ENCODE measurements at places on chromosomes 13 and 19.

DNA sequence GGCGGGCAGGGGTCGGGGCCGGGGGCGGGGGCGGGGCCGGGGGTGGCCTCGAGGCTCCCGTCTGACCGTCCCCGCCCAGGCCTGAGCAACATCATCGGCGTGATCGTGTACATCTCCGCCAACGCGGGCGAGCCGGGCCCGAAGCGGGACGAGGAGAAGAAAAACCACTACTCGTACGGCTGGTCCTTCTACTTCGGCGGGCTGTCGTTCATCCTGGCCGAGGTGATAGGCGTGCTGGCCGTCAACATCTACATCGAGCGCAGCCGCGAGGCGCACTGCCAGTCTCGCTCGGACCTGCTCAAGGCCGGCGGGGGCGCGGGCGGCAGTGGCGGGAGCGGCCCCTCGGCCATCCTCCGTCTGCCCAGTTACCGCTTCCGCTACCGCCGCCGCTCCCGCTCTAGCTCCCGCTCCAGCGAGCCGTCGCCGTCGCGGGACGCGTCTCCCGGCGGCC, 9.4 kb upstream of the CACNG6 start:
- no peak for DNase-seq

DNA sequence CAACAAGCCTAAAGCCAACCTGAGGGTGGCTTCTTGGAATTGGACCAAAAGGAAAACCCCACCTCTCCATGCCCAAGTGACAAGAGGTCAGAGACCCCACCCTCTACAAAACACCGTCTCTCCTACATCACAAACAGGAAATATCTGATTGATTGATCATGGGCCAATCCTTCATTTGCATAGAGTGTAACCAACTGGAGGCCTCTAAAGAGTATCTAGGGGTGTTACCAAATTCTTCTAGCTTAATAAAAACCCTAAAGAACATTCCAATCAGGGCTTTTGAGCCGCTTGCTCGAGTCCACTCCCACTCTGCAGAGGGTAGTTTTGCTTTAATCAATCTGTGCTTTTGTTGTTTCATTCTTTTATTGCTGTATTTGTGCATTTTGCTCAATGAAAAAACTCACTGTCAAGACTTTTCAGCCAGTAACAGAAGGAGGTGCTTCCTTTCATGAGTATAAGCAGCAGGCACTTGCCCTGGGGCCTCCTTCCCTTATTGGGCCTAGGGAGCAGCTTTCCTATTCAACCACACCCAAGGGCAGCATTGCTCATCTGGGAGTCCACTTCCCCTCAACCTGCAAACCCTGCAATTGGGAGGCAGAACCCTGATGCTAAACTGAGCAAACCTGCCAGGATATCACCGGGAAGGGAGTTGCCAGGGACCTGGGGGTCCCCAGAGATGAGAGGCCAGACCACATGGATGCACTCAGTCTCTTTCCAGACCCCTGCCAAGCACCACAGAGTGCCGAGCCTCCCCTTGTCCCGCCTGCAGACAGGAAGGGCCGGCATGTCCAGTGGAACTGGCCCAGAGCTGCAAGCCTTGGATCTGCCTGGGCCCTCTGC, 154.3 kb upstream of the VSTM2B start:
- no peak for DNase-seq

- DNase-seq = no peak
Measured at GRCh38 chr19:38253788-38254187, 2.4 kb downstream of the PPP1R14A start.

DNA sequence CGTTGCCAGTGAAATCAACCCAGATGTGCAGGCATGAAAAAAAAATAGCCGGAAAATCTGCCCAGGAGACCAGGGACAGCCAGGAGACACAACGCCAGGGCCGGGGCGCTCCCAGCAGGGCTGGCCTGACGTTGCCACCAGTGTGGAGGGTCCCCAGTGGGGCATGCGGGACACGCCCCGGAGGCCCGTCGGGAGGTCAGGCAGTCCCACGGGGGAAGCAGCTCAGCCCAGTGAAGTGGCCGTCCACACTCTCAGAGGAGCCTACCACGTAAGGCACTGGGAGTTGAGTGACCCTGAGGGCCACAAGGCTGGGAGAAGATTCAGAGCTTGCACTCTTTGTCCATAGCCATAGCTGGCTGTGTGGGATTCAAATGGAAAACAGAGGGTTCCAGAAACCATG, 53.2 kb upstream of the GAS6 start:
- DNase-seq = no peak

DNA sequence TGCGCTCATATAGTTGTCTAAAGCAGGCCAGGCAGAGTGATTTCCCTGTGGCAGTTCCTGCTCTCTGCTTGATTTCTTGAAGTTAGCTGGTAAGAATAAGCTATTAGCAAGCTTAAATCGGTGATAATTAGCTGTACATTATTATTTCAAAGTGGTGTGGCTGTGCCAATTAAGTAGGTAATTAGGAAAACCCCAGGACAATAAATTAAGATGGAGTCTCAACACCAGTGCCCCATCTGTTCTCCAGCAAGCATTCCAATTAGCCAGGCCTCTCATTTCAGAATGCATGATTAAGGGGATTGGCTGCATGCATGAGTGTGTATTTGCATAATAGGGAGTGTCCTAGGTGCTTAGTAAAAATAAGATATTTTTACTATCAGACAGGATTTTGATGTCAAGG, 342.3 kb downstream of the GPC5 start:
- DNase-seq = no peak

DNA sequence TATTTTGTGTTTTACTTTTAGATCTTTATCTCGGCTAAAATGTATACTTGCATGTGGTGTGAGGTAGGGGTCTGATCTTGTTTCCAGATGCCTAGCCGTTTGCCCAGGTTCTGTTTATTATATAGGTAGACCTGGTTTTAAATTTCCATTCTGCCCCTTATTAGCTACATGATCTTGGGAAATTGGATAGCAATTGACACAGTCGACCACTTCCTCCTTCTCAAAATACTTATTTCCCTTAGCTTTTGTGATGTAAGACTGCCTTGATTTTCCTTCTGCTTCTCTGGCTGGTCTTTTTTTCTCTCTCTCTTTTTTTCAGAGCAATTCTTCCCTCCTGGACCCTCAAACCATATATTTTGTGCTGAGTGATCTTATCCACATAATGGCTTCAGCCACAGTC, 3.0 kb upstream of the PGLYRP1 start:
- DNase-seq = no peak

GRCh38 chr13:50127726-50128291, 112.6 kb downstream of the KCNRG start:
- no peak for DNase-seq

DNA sequence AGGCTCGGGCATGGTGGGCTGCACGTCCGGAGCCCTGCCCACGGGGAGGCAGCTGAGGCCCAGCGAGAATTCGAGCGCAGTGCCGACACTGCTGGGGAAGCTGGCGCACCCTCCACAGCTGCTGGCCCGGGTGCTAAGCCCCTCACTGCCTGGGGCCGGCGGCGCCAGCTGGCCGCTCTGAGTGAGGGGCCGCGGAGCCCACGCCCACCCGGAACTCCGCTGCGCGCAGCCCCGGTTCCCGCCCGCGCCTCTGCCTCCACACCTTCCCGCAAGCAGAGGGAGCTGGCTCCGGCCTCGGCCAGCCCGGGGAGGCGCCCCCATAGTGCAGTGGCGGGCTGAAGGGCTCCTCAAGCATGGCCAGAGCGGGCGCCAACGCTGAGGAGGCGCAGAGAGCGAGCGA, 2080.4 kb downstream of the PCDH9 start:
- no peak for DNase-seq

DNA sequence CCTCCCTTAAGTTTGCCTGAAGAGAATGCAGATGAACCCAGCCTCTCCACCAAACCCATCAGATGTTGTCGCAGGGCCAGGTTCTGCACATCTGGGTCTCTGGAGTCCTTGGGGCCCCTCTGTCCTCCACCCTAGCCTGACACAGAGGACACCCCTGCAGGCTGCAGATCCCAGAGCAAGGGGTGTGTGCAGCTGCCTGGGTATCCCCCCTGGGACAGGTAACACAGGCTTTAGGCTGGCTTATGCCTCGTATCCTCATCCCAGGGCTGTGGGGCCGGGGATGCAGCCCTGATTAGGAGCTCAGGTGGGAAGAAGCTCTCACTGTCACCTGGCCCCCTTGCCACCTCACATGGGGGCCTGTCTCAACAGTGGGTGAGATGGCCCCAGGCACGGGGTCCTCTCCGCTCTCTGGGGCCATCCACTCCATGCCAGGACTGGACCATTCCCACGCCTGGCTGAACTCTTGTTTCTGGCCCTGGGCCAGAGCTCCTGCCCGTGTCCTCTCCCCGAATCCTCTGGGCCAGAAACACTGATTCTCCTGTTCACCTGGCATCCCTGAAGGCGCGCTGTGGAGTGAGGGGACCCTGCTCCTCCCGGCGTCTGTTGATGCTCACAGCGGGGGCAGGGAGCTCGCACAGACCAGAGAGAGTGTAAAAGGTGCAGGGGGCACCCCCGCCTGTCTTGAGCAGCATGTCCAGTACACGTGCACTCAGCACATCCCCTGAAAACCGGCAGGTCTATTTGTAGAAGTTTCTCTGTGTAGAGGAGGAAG, 38.7 kb upstream of the TPM4 start:
- DNase-seq = no peak

GRCh38 chr13:113305208-113305607, 8.2 kb downstream of the LAMP1 start:
- DNase-seq = no peak

GRCh38 chr13:39483326-39483725, 119.7 kb downstream of the LHFPL6 start:
- DNase-seq = no peak

DNA sequence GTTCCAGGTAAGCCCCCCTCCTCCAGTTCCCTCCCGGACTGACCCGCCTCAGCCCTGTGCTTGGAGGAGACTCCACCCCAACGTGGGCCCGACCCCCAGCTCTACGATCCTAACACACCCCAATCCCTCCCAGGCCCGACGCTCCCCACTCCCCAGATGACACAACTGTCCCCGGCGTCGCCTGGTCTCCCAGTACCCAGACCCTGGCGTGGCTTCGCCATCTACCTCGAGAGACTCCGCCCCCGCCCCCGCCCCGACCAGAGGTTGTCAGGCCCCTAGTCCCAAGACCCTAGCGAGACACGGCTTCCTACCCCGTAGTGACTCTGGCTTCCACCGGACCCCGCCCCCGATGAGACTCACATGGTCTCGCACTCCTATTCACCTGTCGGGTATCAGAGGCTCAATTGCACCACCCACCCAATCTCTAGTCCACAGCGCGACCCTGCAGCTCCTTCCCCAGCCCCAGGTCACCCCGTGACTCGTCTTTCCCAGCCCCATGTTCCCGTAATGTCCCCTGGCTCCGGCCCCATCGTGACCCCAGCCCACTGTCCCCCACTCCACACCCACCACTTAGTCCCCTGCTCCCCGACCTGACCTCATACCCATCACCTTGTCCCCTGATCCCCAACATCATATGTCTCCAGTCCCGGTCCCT, 2.9 kb downstream of the CD37 start:
- DNase-seq = no peak

GRCh38 chr19:47239152-47239551, 8.2 kb upstream of the BBC3 start:
- DNase-seq = peak; percentile 59

GRCh38 chr19:31015778-31016177, 333.5 kb downstream of the TSHZ3 start:
- no peak for DNase-seq

DNA sequence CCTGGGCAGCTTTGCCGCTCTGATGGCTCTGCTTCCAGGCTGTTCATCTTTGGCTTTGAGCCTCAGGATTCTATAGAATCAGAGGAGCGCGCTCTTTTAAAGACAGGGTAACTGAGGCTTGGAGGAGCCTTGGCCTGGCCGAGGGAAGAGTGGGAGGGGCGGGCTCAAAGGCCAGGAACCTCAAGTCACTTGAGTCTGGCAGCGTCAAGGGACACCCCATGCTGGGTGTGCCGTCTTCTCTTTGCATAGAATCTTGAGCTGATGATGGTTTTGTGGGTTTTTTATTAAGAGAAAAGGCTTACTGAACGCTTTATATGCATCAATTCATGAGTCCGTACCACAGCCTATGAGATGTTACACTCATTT, 1.1 kb downstream of the PGLS start:
- DNase-seq = no peak

- no peak for DNase-seq
Measured at GRCh38 chr19:52138278-52138982, 1.3 kb downstream of the ZNF616 start.

DNA sequence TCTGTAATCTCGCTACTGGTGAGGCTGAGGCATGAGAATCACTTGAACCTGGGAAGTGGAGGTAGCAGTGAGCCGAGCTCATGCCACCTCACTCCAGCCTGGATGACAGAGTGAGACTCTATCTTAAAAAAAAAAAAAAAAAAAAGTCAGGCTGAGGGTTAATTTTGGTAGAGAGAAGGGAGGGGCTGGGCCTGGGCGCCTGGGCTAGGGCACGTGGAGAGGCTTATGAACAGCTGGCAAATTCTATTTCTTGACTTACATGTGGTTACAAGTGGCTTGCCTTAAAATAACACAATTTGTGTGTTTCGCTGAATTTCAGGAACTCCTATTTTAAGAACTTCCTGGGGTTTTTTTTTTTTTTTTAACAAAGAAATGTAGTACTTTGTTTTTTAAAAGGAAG, 47.6 kb upstream of the MAP3K10 start:
- DNase-seq = peak; percentile 57

- no peak for DNase-seq
Measured at GRCh38 chr19:38060331-38060730, 153.3 kb downstream of the SIPA1L3 start.

DNA sequence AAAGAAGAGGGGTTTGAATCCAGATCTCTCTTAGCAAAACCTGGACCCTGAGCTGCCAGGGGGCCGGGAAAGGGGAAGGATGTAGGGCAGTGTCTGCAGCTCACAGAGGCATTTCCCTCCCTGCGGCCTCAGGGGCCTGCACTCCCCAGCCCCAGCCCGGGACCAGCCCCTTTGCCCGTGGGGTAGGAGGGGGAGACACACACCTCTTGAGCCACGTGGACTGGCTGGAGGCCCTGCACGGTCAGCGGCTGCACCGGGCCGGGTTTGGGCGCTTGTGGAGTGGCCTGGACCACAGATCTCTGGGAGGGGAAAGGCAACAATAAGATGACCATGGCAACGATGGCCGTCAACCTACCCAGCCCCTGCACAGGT, 26.9 kb downstream of the RFX1 start:
- DNase-seq = no peak

DNA sequence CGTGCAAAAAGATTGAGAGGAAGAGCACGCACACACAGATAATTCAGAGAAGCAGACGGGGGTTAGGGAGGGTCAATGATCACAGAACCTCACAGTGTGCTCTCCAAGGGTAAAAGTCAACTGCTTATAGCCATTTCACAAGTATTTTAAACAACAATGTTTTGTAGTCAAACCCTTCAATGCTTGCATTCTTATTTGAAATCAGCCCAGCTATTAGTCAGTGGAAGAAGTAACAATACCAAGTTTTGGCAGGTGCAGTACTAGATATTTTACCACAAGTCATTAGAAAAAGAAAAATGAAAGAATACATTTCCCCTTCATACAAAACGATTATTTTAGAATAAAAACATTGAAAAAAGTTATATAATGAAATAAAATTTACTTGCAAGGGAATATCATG, 2.6 kb downstream of the CSNK1A1L start:
- no peak for DNase-seq

DNA sequence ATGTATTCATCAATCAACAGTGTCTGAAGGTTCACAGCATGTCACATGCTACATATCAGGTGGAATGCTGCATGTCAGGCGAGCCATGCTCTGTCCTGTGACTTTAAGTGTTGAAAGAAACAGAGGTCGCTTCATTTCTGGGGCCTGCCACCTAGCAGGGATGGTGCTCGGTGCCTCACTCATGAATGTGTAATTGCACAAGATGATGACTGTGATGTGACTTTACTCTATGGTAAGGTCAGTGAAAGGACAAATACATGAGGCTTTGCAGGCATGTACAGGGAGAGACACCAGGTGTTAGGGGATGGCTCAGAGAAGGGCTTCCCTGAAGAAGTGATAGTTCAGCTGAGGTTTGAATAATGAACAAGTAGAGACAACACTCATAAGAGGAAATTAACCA, 66.7 kb downstream of the FRY start:
- DNase-seq = no peak

Data from T-helper 2 cell (primary cell).